ENCODE measurements at places on chromosomes 3 and 15.

DNA sequence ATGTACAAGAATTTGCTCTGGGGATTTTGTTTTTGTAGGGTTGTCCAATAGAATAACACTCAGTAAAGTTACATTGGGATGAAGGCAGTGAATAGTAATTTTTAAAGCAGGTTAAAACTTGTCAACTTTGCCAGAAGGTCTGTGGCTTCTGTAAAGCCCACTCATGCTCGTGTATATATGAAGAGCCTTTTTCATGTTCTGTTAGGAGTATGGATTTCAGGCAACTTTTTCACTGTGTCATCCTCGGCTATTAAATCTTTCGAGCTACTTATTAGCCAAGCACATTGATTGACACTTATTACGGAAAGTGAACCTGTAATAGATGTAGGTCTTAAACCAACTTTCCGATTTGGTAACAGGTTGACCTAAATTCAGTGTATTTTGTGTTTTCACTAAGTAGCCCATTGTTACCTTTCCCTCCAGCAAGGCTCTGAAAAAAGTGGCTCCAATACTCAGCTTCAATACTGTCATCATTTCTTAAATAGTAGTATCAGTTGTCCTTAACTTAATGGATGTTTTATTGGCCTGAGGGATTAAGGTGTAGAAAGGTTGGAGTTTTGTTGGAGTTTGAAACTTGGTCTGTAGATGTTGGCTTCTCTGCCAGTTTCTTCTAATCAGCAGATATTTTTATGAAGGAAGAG lies 1.7 kb downstream of the PAK2 start:
- no peak for DNase-seq

DNA sequence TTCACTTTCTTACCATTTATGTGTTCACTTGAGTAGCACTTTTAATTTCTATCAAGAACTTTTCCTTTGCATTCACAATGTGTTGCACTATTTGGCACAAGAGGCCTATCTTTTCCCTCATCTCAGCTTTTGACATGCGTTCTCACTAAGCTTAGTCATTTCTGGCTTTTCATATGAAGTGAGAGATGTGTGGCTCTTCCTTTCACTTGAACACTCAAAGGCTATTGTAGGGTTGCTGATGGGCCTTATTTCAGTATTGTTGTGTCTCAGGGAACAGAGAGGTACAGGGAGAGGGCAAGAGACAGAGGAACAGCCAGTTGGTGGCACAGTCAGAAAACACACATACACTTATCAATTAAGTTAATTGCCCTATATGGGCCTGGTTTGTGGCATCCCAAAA lies 127.4 kb upstream of the MLF1 start:
- no peak for DNase-seq

DNA sequence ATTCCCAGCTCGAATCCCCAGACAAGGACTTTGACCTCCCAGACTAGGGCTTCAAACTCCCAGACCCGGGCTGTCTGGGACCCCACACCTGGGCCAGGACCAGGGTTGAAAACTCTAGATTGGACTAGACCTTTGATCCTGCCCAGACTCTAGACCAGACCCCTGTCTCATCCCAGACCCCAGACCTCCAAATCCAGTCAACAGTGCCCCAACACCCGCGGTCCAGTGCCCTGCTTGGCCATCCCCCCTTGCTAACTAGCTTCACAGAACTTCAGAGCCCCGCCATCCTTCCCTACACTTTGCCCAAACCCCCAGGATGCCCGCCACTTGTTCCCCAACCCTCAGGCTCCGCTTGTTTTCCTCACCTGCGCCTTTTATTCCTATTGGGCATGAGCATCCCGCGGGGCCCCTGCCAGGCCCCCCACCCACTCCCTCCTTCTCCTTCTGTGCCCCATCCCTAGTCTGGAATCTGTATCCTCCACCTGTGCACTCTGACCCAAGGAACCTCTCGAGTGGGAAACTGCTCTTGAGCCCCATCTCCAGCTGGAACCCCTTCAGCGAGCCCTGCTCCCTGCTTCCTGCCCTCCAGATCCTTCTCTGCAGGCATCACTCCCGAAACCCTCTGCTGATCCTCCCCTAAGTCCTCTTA lies 604 bp downstream of the GNAI2 start:
- no peak for DNase-seq

- DNase-seq, result no peak
Observed at GRCh38 chr3:186361246-186361761, 730 bp downstream of the DGKG start.

DNA sequence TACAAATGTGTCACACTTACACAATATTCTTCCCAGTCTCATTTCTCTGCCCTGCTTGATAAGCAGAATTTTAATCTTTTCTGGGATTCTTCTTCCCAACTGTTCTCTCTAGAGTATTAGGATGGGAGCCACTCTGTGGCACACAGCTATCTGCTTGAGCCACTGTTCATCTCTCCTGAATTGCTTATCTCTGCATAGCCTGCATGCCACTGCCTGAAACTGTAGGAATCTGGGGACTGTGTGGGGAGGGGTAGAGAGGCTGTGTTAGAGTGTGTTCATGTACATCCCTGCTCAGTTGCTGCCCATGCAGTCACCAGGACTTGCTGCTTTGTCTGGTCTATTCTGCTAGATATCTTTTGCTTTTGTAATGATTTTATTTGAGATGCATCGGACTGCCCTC lies 2.3 kb upstream of the OR4F6 start:
- DNase-seq, result no peak
